ENCODE measurements at places on chromosomes 16 and 17.

GRCh38 chr17:36823850-36824677 lies 113.2 kb upstream of the LHX1 start:
- no peak for DNase-seq

- no peak for DNase-seq
These were observed 3.1 kb downstream of the ATF7IP2 start for GRCh38 chr16:10388988-10389387.

- peak; percentile 77 for DNase-seq
These were observed 106.0 kb downstream of the VPS53 start for GRCh38 chr17:608511-609231.

DNA sequence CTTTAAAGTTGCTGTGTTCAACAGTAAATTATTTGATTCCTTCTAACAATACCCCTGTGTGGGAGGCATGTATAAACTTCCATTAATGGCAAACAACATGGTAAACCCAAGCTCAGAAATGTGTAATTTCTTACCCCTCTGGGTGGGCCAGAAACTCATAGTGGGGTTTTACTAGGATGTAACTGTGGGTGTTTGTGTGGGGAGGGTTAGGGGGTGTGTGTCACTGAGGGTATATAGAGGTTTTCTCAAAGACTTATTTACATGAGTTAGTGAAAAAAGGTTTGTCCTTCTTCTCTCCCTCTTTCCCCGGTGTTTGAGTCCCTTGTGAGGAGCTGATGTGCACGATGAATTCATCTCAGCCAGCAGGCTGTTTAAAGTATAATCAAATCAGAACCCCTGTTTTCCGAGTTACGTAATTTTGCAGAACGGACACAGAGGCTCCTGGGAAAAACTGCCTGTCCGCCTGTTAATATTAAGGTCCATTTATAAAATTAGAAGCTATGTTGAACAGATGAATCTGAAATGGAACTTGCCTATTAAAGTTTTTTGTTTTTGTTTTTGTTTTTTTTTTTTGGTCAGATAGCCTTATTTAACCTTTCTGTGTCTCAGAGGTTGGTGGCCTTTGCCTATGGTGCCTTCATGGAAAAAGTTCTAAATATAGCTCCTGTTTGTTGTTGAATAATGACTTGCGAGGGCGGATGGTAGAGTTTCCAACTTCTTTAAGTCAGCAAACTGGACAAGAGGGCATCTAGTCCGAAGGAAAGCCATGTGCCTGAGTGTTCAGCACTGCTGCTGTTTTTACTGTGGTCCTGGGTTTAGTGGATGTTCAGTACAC lies 73.3 kb downstream of the MSI2 start:
- no peak for DNase-seq

- DNase-seq: no peak
These were observed 473.4 kb downstream of the XYLT1 start for GRCh38 chr16:16997349-16997748.

DNA sequence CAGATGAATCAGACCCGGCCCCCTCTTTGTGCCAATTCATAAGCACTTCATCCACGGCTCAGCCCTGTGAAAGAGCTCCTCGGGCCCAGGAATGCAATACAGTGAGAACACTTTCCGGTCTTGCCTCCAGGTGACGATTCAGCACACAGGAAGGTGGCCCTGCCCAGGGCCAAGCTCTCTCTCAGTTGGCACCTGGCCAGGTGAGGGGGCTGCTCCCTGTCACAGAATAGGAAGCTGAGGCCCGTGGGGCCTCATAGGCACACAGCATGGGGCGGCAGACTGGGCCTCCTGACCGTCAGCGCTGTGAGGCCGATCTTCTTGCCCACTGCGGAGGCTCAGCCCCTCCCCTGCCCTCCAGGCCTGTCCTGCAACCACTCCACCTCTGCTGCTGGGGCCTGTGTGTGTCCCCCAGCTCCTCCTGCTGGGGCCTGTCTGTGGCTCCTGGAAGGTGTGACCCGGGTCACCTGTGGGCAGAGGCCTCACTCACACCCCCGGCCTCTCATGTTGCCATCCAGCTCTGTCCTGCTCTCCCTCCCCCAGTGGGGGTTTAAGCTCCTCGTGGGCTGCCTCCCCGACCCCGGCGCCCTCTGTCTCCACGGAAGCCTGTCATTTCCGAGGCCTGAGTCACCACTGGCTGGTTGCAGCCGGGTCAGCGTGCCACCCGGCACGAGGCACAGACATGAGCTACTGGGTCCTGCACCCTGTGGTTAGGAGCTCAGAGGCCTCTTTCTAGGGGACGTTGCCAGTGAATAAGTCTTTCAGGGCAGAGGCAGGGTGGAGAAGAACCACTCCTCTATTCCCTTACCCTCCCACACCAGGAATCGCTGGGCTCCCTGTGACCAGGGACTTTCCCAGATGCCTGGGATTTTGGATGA lies 114.4 kb downstream of the SEC14L1 start:
- no peak for DNase-seq

GRCh38 chr16:81823111-81823510 lies 44.0 kb downstream of the PLCG2 start:
- no peak for DNase-seq

All from small intestine (tissue), 16 donors.